ENCODE measurements at places on chromosomes 7 and 10. TPM values are rescaled to one million over a fixed set of nuclear protein-coding genes. Genes with fewer than 3 reads are reported as not detected.

Gene MYO3A
- not detected for total RNA-seq

Gene CDK13
- 32.2 TPM for total RNA-seq

Gene MALRD1
- total RNA-seq: 0.41 TPM

Gene NXPH1
- not detected for total RNA-seq

Gene SPDYE8
- not detected for total RNA-seq

Gene PDK4
- not detected for total RNA-seq

Gene OR9A2
- total RNA-seq: not detected

Gene CELF2
- total RNA-seq: 133 TPM

Gene CNNM1
- 0.83 TPM for total RNA-seq

Gene HERPUD2
- total RNA-seq: 25.0 TPM

Gene CASP2
- 80.9 TPM for total RNA-seq

Gene TRIM8
- total RNA-seq: 39.8 TPM

Gene KIF11
- total RNA-seq: 43.8 TPM

Gene CALHM1
- not detected for total RNA-seq

Gene LIPN
- total RNA-seq: not detected

Gene TDRD1
- total RNA-seq: 0.05 TPM

Gene KCNIP2
- 3.1 TPM for total RNA-seq

Gene TMEM130
- total RNA-seq: not detected

Gene BHLHA15
- not detected for total RNA-seq

Gene LIPM
- total RNA-seq: not detected

Gene PKD2L1
- total RNA-seq: not detected

Gene TEX36
- not detected for total RNA-seq

Gene OTUD1
- 7.0 TPM for total RNA-seq

Gene WDFY4
- 1.1 TPM for total RNA-seq

Gene PLAC9
- not detected for total RNA-seq

Gene ABCB1
- total RNA-seq: 8.8 TPM

Gene FOXP2
- total RNA-seq: not detected

Gene NPTX2
- not detected for total RNA-seq

Gene ASB4
- not detected for total RNA-seq

Gene EN2
- total RNA-seq: not detected

Gene AKR1C3
- total RNA-seq: not detected

Gene IL6
- not detected for total RNA-seq

Gene PRLHR
- total RNA-seq: not detected

Gene SH2B2
- total RNA-seq: 5.0 TPM

Gene CLRN3
- not detected for total RNA-seq

Gene LIMK1
- total RNA-seq: 17.8 TPM

Gene NPFFR1
- total RNA-seq: not detected

Gene CYP3A5
- total RNA-seq: not detected

Gene INMT
- total RNA-seq: not detected

Gene MSMB
- total RNA-seq: not detected

Gene SLC37A3
- total RNA-seq: 33.6 TPM

Gene ZNF25
- total RNA-seq: 8.8 TPM

Gene STK32C
- total RNA-seq: 29.3 TPM

Gene CNPY1
- not detected for total RNA-seq

Gene ZNF365
- total RNA-seq: not detected

Gene SMKR1
- 3.6 TPM for total RNA-seq

Gene GALNT17
- not detected for total RNA-seq

Gene ZMIZ1
- total RNA-seq: 52.2 TPM

Gene GPR26
- not detected for total RNA-seq

Gene NYAP1
- total RNA-seq: 0.32 TPM

Gene PAPOLB
- total RNA-seq: not detected

Gene SYCE1
- not detected for total RNA-seq

Gene IL15RA
- total RNA-seq: 25.1 TPM

Gene UTF1
- not detected for total RNA-seq

Gene SMIM30
- 49.8 TPM for total RNA-seq
